AG04449 (cell line): ENCODE measurements at places on chromosomes 7 and 10.

DNA sequence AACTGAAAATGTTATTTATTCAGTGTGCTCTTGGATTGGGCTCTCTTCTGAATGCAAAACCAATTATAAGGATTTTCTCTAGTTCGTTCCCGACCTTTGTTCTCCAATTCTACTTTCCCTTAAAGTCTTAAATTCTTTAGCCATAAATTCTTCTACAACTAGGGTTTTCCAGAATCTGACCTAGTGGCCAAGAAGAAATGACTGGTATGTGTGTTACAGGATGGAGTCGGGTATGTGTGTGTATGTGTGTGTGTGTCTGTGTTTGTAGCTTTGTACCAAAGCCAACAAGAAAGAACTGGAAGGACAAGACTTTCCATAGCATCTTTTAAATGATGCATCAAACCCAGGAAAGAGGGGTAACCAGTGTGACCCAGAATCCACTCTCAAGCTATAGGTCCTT is 25.8 kb upstream of the LEP start:
- peak; percentile 81 for DNase-seq

GRCh38 chr7:2141651-2142050 is 91.1 kb downstream of the MAD1L1 start:
- no peak for DNase-seq

DNA sequence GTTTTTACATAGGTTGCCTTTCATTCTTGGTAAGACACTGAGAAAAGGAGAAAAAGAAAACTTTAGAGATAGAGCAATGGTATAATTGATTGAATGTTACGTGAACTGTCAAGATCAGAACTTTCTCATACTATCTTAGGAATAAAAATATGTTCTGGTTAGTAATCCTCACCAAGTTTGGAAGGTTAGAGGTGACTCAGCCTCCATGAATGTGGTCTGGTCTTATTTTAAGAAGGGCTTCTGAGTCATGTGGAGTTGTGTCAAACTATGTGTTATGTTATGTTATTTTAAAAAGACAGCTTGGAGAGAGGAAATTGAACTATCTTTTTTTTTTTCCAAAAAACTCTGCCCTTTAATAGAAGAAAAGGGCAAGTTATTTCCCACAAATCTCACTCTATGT is 458.6 kb upstream of the KLF6 start:
- DNase-seq: peak; percentile 99

DNA sequence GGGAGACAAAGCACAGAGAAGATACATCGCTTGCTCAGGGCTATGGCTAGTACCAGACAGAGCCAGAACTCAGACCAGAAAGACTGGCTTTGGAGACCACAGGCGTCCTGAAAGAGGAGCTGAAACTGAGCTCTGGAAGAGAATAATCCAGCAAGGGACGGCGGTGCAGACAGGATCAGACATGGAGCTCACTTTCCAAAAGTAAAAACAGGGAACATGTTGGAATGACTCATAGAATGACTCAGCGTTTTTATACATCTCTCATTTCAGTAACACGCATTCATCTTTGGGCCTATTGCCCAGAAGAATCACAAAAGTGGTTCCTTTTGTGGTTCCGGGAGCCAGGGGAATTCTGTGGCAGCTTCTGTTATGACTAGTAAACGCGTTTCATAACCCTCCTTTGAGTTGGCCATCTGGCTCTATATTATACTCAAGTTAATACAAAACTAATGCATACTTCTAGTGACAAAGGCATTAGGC is 37.2 kb downstream of the PLEKHS1 start:
- peak; percentile 86 for DNase-seq

DNA sequence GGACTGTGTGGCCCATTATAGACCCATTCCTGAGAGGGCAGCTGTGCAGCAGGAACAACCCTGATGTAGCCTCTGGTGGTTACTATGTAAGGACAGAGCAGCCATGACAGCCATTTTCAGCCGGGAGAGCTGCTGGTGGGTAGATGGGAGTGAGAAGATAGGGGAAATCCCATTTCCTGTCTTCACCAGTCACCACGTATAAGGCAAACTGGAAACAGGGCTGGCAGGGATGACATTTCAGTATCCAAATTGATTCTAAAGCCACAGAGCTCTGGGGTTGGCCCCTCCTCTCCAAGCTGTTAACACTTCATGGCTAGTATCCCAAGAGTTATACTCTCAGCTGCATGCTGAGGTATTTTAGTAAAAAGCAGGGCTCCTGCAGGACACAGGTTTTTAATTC is 15.2 kb upstream of the FZD1 start:
- DNase-seq: no peak

DNA sequence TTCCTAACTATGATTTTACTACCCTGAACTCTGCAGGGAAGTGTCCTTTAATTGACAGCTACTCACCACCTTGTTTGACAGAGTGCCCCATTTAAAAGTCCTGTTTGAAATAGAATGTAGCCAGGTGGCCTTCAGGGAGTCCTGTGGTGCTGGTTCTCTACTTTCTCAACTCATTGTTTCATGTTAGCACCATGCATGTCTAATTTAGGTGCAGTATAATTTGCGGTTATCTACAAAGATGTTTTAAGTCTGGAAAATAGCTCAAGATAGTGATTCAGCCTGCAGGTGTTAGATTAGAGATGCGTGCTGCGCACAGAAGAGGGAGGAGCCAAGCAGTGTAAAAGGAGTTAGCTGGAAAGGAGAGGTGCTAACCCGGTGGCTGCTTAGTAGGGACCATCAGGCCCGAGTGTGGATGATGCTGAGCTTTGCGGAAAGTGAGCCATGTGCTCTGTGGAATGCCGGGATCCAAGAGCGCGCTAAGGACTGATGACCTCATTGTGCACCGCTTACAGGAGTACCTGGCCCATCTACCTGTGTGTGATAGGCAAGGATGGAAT is 1.2 kb downstream of the CCM2 start:
- DNase-seq: no peak

GRCh38 chr7:151008143-151008510 is 16.2 kb downstream of the ATG9B start:
- no peak for DNase-seq

DNA sequence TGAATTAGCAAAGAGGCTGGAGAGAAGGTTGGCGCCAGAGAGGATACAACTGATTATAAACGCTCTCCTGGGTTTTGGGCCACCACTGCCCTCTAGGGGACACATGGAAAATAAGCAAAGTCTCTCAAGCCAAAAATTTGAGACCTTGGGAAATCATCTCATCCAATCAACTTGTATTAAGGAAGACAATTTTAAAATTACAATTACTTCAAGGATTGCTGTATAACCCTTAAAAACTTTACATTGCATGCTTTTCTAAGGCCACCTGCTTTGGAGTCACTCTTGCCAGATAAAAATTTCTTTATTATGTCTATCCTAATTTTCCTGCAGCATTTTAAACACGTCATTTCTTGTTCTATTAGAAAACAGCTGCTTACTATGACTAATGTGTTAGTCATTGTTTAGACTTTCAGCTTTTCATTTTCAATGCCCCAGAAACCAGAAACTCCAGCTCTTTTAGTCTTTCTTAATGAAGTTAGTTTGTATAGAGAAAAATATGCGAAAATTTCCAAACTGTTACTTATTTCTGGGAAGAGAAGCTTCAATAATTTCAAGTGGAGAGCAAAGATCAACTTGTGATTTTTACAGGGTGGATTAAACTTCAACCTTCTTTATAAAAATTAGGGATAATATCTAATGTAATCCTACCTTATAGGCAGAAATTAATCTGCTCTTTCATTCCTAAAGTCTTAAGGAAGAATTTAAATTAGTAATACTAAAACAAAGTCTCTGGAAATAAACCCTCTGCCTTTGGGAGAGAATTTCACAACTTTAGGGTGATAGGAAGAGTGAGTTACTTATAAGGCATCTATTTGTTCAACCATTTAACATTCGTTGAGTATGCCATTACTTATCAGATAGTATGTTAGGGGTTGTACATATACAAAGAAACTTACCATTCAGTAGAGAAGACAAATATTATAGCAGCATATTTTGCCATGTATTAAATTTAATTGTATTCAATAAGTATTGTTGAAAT is 20.6 kb upstream of the RHOBTB1 start:
- peak; percentile 51 for DNase-seq

DNA sequence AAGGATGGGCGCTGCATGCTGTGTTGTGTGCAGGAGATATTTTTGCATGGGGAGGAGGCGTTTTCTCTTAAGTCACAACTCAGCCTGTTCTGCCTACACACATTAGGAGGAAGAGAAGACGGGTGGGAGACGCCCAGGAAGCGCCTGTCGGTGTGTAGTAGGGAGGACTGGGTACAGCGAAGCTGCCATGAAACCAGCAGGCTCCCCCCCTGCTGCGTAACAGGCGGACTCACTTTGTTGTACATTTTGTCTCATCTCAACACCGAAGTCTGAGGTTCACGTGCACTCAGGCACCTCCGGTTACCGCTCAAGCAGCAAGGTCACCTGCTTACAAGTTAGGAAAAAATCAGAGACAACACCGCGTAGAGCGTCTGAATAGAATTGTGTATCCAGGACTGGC is 56.3 kb downstream of the CRTAC1 start:
- DNase-seq: no peak

GRCh38 chr10:61472090-61472674 is 19.0 kb upstream of the TMEM26 start:
- DNase-seq: no peak

DNA sequence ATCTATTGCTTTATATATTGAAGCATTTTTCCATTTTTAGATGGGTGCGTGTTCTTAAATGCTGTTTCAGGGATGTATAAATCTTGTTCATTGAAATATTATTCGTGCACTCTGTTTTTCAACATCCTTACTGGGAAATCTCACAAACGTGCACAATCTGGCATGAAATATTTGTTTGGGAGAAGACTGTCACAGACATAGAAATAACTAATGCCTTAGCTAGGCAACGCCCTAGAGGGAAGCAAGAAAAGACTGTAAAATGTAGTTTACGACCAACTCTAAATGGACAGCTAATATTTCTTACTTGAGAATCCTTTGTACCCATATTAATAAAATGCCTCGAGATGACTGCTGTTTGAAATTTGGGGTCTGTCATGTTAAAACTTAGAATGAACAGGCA is 8.9 kb downstream of the DOCK4 start:
- no peak for DNase-seq

GRCh38 chr7:140640727-140641523 is at the start of gene DENND2A:
TSS of gene DENND2A (minus strand) at chr7:140640813. CDS start at chr7:140602397, 38,416 bp downstream.
- DNase-seq: no peak

GRCh38 chr7:22787951-22788350 is 34.7 kb downstream of the TOMM7 start:
- no peak for DNase-seq

DNA sequence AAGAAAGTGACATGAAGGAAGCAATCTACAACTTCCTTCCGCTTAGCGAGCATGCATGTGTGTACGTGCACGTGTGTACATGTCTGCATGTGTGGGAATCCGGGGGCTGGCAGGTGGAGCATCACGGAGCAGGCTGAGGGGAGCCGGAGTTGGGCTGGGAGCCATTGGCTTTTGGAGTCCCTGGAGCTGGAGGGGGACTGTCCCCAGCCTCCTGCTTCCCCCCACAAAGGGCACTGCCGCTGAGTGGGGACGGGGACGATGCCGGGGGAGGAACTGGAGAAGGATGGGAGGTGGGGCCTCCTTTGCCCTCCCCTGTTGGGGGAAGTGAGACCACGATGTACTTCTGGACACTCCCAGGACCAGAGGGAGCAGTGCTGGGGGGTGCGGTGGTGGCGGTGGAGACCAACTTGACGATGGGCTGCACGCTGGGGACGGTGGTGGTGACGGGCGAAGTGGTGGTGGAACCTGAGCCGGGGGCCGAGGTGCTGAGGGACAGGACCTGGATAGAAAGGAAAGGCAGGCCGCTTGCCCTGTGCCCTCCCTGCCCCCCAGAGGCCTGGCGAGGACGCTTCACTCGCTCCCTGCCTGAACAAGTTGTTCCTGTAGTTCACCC is 5.8 kb downstream of the AP4M1 start:
- DNase-seq: no peak

DNA sequence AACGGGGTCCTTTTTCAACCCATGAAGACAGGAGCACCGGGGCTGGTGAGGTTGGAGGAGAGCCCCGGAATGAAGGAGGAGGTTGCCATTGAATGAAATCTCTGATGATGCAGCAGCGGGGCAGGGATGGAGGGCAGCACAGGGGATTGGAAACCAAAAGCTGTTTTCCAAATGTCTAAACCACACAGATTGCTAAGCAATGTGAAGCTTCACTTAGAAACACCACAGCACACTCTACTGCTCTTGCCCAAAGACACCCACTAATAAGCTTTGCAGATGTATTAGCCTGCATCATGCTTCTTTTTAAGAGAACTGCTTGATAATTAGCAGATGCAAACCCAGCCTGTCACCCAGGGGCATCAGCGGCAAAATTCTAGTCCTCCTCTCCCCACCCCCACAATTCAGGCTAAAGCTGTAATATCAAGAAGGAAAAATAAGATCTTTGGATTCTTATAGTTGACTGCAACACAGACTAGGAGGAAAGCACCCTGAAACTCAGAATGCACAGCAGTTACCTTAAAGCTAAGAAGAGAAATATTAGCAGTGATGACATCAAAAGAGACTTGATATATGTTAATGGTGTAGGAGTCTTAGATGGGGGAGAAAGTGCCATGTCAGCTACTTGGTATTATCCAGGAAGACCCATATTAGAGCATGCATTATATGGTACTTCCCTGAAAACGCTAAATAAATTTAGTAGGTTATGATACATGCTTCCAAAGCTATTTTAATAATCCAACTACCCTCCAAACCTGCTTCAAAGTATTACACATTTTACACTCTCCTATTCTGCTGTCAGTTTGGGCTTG is 666.7 kb downstream of the KCNMA1 start:
- DNase-seq: no peak

DNA sequence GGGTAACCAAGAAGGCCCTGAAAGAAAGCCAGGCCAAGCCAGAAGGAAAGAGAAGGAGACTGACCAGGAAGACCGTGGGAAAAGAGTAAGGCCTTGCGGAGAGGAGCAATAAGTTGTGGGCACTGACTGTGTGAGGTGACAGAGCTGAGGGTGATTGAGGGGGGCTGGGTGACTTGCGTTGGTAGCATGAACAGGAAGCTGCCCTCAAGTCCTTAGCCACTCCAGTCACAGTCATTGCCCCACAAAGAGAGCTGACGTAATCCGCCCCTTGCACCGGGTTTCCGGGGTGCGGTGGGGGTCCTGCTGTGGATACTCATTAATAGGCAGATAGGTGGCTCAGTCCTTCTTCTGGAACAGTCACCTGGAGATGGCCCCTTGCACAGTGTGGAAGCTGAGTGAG is 16.1 kb upstream of the DMBT1 start:
- no peak for DNase-seq

DNA sequence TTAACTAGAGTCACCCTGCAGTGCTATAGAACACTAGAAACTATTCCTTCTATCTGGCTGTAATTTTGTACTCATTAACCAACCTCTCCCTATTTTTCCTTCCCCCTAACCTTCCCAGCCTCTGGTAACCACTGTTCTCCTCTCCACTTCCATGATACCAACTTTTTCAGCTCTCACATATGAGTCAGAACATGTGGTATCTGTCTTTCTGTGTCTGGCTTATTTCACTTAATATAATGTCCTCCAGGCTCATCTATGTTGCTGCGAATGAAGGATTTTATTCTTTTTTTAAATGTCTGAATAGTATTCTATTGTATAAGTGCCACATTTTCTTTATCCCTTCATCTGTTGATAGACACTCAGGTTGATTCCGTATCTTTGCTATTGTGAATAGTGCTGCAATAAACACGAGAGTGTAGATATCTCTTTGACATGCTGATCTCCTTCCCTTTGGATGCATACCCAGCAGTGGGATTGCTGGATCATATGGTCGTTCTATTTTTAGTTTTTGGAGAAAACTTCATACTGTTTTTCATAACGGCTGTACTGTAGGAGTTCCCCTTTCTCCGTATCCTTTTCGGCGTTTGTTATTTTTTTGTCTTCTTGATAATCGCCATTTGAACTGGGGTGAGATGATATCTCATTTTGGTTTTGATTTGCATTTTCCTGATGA is 101.4 kb downstream of the FAM107B start:
- no peak for DNase-seq
